ENCODE measurements at places on chromosomes 16 and 17.

GRCh38 chr16:67914758-67915495 is 16.7 kb downstream of the CTRL start:
- DNase-seq = no peak

DNA sequence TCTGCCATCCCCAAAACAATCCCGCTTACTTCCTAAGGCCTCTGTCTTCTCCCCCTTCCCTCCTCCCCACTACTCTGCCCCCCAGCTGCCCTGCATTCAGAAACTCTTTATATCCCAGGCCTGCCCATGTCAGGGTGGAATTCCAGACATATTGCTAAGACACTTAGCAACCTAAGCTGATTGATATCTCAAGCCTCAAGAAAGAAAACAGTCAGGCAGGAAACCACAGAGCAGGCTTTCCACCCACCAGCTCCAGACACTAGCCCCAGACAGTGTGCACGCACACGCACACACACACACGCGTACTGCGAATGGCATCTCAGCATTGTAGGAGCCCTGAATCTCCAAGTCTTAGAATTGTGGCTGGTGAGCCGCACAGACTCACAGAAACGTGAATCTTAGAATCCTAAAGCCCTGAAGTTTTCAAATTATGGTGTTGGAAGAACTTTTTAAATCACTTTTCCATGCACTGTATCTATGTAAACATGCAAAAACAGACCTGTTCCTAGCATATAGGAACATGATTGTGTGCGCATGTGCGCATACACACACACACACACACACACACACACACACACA is 8.8 kb upstream of the LPCAT2 start:
- DNase-seq = peak; percentile 1

DNA sequence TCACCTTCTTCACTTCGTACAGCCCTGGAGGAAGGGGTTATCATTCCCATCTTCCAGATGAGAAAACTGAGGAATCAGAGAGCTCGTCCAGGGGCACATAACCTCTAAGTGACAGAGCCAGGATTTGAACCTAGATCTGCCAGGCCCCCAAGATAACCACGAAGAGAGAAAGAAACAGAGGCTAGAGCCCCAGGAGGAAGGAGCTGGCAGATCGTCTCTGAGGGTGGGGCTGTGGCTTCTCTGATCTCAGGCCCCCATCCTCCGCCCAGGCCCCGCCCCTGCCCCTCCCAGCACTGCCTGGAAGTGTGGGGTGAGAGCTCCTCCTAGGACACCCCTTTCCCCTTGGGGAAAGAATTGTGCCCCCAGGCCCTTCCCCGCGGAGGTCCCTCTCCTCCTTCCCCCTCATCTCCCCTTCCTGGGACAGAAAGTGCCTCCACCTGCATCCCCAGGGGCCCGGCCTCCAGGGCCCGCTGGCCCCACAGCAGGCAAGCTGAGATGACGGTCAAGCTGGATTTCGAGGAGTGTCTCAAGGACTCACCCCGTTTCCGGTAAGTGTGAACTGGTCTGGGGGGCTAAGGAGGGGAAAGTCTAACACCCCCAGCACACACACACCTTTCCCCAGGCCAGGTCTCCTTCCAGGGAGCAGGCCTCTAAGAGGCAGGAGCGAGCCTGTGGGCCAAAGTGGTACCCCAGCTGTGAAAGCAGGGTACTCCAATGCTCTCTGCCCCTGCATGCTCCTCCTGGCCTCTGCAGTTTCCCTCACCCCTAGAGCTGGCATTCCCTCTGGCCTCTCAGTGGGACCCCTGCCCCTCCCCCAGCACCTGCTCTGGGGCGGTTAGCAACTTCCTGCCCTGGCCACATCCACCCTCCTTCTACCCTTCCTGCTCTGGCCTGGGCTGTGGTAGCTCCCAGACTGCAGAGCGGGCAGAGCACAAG is at the start of gene ACAP1:
TSS of gene ACAP1 (plus strand) at position 290 of the 936 bp plus-strand sequence. CDS start at position 496, 206 bp downstream.
- DNase-seq = no peak

- DNase-seq = no peak
These were observed 65.2 kb downstream of the NKD1 start for GRCh38 chr16:50613281-50613963.

- DNase-seq = peak; percentile 44
These were observed 45.5 kb downstream of the CYTH1 start for GRCh38 chr17:78736526-78737079.

GRCh38 chr17:60743799-60744198 is 66.1 kb downstream of the BCAS3 start:
- DNase-seq = no peak

DNA sequence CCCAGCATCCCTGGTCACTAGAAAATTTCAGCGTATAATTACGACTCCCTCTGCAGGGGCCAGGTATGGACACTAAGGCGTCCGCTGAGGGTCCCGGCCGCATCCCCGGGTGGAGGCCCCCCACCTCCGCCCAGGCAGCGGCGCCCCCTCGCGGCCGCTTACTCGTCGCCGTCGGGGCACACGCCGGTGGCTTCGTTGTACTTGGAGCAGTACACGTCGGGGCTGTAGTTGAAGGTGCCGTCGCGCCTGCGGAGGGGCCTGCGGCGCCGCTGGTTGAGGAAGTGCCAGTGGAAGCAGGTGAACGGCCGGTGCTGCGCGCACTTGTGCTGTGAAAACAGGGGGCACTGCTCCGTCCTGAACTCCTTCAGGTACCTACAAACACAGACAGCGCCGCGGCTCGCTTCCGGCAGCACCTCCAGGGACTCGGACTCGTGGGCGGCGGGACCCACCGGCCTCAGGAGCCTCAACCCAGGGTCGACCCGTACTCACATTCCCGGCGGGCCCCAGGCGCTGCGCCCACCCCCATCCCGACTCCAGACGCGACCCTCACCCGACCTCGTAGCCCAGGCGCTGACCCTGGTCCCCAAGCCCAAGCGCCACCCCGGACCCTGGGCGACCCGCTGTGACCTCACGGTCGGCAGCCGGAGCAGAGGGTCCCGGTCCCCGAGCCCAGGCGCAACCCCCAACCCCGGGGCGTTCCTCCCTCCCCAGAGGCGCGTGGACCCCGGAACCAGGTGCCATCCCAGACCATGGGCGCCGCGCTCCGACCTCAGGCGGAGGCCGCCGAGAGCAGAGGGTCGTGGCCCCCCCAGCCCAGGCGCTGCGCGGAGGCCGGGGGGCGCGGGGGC is 596 bp downstream of the UNKL start:
- DNase-seq = peak; percentile 50

DNA sequence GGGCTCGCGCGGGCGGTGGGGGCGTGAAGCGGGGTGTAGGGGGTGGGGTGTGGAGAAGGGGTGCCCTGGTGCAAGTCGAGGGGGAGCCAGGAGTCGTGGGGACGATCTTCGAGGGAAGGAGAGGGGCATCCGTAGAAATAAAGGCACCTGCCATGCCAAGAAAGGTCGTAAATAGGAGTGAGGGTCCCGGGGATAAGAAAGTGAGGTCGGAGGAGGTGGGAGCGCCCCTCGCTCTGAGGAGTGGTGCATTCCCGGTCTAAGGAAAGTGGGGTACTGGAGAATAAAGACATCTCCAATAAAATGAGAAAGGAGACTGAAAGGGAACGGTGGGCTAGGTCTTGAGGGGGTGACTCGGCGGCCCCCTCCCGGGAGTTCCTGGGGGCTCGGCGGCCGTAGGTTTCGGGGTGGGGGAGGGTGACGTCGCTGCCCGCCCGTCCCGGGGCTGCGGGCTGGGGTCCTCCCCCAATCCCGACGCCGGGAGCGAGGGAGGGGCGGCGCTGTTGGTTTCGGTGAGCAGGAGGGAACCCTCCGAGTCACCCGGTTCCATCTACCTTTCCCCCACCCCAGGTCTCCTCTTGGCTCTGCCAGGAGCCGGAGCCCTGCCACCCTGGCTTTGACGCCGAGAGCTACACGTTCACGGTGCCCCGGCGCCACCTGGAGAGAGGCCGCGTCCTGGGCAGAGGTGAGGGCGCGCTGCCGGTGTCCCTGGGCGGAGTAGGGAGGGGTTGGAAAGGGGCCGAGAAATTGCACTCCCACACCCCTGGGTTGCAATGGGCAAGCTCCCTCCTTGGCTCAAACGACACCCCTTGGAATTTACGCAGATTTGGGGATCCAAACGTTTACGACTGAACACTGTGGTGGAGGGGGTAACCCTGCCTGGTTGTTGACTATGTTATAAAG is 888 bp downstream of the CDH1 start:
- DNase-seq = no peak
